ENCODE measurements at places on chromosomes 1 and 21.

DNA sequence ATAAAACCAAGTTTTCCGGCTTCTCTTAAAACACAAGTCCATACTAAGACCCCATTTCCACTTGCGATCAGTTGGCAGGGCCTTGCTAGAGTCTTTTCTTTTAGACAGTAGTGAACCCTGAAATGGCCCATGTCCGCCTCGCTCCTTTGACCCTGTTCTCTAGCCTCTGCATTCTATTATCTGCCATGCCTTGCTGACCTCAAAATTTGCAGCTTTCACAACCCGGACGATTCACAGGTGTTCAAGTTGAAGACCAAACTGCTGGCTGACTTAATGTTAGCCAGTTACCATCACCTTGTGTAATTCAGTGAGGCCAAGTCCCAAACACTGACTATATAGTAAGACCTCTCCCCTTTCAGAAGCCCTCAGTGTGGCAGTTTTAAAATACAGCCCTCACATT is 174.2 kb downstream of the PCP4 start:
- DNase-seq: no peak

DNA sequence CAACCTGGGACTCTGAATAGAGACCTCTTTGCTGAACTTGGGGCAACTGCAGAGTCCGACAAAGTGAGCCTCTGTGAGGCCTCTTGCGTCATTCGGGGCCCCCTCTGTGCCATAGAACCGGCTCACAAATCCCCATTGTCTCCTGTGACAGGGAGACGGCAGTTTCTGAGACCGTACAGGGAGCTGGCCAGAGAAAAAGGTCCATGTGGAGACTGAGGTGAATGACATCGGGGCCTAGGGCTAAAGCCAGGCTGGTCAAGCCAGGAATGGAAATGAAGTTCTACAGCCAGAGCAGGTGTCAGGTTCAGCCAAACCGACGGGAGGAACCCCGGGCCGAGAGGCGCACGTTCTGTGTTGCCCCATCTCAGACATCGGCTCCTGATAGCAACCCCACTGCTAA is 37.1 kb upstream of the TRIM67 start:
- no peak for DNase-seq

DNA sequence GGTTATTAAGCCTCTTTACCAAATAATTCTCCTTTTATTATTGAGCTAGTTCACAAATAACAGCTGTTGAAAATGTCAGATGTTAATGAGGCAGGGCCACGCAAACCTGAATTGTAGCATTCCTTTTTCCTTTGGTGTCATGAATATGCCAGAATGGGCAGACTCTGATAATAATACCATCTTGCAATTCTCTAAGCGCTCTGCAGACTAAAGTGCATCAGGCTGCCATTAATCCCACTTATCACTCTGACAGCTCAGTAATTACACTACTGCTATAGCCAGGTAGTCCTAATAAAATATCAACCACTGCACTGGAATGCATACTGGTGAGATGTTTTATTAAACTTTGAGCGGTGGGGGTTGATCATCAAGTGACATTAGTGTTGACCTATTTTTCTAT is 177.7 kb downstream of the DPYD start:
- no peak for DNase-seq

DNA sequence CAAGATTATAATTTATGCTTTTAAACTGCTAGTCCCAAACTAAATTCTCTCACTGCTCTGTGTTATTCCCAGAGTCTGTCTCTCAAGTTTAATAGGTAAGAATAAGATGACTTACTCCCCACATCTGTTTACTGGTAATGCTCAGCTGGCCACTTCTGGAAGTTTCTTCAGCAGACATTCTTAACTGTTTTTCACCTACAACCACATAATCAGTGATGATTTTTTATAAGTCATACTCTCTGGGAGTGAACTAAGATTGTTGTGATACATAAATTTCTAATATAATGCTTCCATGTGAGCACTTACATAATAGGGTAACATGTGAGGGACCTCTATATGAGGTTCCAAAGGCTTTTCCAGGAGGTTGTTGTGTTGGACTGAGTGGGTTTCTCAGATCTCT is 8.7 kb downstream of the SLAMF7 start:
- DNase-seq: no peak

DNA sequence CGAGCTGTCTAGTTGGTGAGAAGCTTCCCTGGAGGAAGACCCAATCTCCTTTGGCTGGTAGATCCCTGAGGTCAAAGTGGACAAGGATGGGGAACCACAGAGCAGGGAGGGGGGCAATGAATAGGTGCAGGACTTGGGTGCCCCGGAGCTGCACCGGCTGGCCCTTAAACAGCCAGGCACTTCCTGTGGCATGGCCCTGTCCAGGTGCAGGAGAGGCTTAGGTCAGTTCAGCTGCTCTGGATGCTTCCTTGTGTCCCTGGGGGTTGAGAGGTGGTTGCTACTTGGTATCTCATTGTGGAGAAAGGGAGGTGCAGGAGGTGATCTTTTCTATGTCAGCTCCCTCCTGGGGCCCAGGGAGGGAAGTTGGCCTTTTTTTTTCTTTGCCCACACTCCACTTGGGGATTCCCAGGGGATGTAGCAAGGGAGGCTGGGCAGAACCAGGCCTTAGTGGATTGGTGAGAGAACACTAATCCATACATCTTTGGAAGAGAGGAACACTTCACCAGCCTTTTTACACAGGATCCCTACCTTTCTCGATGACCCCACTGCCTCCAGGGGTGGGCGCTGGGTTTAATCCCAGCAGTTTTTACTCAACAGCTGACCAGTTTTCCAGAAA is 1.2 kb upstream of the ST3GAL3 start:
- no peak for DNase-seq

DNA sequence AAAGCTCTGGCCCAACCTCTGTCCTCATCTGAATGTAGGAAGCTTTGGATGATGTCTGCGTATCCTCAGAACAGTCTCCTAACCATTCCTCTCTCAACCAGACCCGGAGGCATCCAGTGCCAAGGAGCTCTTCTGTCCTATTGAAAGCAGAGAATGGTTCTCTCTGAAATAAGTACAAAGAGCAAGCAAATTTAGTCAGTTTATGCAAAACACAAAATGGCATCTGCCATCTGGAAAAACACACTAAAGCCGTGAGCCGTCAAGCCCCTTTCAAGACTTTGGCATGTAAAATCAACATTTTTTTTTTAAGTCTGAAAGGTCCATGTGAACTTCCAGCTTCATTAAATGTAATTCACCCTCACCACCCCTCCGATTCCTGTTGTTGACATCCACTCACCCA is 21.7 kb upstream of the PROX1 start:
- no peak for DNase-seq

DNA sequence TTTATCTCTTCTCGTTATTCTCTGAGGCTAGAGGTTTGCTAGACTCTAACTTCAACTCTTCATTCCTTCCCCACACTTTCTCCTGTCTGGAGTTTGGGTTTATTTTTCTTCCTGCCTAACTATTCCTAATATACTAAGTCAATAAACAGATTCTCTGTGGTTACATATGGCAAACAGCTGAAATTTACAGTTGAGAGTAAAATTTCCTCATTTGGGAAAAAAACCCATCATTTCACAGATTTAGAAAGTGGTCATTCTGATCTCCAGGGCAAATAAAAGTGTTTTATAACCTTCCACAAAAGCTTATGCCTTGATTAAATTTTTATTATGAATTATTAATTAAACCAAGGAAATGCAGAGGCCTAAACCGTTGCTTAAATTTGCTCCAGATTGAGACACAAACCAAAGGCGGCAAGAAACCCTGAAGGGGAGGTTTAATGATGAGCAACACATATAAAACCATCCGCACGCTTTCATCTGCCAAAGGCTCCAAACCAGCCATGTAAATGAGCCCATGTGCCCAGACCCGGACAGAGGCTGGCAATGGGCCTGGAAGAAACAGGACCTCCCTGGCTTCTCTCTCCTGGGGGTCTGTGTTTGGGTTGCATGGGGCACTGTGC is 201.7 kb upstream of the LMO4 start:
- DNase-seq: peak; percentile 69

- no peak for DNase-seq
Measured at GRCh38 chr1:231862611-231863010, 236.0 kb downstream of the DISC1 start.

GRCh38 chr1:224199679-224200078 is 16.6 kb downstream of the DEGS1 start:
- DNase-seq: no peak

DNA sequence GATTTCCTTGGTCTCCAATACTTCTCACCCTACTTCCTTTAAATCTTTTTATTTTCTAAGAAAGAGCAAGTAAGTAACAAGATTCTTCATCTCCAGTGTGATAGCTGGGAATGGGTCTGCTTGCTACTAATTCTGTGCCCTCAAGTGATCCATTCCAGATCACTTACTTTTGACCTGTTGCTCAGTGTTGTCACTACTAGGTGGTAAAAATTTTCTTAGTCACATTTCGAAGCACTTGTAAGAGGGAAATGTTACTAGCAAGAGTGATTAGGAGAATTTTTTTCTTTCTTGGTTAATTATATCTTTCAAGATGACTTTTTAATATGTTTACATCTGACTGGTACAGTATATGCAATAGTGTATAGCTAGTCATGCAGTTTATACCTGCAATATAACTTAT is 2.2 kb downstream of the UBAP2L start:
- DNase-seq: no peak

DNA sequence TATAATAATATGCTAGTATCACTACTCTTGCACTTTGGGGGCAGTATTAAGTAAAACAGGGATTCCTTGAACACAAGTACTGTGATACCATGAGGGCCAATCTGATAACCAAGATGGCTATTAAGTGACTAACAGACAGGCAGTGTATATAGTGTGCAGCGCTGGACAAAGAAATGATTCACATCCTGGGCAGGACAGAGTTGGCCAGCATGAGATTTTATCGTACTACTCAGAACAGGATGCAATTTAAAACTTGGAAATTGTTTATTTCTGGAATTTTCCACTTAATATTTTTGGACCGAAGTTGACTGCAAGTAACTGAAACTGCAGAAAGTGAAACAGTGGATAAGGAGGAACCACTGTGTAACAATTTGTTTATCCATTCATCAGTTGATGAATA is 74.6 kb downstream of the DNTTIP2 start:
- DNase-seq: peak; percentile 41
